ENCODE measurements at places on chromosomes 16 and 17.

DNA sequence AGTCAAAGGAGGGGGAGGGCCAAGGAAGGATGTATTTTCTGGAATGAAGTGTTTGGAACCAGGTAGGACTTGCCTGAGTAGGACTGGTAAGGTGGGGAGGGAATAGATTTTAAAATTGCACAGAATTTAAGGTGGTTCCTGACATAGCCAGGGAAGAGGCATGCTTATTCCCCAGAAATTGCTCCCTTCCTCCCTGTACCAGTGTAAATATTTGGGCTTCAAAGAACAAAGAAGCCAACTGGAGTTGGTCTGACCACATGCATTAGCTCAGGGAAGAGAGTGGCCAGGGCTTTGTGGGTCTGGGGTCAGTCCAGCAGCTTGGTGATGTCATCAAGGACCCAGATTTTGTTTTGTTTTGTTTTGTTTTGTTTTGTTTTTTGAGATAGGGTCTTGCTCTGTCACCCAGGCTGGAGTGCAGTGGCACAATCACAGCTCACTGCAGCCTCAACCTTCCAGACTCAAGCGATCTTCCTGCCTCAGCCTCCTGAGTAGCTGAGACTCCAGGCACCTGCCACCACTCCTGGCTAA lies 9.3 kb upstream of the MRTFB start:
- no peak for DNase-seq

DNA sequence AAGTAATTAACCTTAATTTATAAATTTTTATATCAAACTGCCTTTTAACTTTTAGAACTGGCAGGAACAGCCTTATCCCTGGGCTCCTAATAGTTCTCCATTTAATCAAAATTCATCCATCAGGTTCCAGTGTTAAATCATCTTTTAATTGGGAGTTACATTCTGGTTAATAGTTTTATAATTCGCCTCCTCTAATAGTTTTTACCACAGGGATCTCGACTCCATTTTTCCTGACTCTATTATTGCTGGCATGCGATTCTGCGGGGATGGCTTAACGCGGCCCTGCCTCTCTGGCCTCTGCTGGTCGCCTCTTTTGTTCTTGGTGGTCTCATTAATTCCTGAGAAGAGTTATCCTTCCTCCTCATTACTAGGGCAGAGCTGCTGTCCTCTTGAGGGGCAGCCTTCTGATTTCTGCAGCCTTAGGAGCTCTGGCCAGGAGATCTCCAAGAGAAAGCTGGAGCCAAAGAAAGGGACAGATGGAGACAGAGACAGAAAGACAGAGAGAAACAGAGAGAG lies 71.1 kb downstream of the MRM1 start:
- no peak for DNase-seq

- DNase-seq = no peak
These were observed at the start of gene DNASE1L2 for GRCh38 chr16:2236337-2237101. Gene DNASE1L2, plus strand, starts transcription at chr16:2236444. Its CDS starts 373 bp downstream, at chr16:2236817.

- no peak for DNase-seq
These were observed 458.1 kb downstream of the SOX9 start for GRCh38 chr17:72578817-72579470.

DNA sequence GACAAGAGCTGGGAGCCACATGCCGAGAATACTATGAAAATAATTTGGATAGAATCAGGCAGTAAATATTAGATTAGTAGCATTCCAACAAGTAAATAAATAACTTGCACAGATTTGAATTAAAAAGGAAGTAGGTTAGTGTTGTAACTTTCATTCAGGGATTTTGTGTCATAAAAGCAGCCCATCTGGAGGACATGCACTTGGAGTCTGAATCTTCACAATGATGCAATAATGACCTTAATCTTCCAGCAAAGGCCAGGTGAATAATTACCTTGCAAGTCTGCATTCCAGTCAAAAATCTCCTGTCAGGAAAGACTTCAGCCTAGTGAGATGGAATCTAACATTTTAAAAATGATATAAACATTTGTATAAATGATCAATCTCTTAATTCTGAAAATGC lies 518.1 kb downstream of the KCNJ2 start:
- DNase-seq = no peak

GRCh38 chr16:25411396-25412081 lies 153.9 kb upstream of the ZKSCAN2 start:
- DNase-seq = no peak

DNA sequence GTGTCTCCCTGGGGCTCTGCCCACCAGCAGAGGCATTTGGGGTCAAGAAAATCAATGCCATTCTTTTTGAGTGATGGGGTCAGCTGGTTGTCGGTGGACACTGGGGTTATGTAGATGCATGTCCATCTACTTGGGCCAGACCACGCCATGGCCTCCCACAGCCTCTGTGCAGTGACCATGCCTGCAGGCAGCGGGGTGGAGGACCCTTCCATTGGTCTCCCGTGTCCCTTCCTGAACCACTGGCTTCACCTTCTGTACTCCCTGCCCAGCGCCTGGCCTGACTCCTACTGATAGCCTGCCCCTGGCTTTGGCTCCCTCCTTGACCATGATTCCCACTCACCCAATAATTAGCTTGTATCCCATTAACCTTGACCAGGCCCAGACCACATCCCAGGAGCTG lies 28.0 kb upstream of the SPNS3 start:
- no peak for DNase-seq
